ENCODE measurements at places on chromosomes 7 and 10.

DNA sequence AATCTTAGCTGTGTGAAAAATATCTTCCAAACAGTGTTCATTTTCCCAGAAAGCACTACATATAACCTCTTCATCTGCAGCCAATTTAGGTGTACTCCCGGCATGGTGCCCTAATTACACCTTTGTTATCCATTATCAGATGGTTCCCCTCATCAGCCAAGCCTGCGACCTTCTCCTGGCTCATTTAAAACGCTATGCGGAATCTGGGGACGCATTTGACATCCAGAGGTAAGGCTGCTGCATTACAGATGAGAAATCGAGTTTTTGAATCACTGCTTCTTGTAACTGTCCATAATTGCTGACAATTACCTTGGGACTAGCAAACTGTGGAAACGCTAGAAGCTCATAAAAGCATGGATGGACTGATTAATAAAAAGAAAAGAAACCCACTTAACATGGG, 109.5 kb downstream of the PARP12 start:
- DNase-seq: no peak

DNA sequence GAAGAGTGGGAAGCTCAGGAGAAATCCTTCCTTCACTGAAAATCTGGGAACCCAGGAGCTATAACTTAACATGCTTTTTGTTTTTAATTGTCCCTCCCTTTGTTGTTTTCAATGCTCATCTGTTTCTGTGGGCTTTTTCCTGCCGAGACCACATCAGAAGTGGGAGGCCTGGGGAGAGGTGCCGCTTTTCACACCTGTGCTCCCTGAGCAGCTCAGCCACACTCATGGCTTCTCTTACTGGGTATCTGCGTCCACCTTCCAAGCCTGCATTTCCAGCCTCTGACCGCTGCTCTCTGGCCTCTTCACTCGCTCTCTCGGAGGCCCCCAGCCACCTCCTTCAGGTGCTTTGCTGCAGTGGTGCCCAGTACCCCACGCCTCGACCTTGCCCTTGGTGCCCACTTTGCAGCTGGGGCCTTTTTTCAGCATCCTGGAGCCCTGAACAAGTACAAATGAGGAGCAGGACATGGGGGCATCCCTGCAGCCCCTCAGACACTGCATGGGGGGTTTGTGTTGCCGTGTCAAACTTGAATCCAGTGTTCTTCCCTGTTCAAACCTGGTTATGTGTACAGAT, 9.9 kb downstream of the C7orf57 start:
- no peak for DNase-seq

DNA sequence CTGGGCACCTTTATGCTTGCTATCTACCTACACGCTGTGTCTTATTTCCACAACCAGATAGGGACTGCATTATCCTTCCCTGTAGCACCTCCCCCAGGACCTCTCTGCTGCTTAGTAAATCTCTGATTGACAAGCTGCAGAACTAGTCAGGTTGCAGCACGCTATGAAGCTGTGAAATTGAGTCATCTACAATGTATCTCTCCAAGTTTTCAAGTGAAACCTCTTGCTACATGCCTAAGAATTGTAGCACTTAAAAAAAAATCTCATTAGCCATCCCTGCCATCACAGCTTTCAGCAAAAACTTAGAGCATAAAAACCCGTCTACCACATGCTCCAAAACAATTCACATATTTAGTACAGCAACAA, 69.7 kb upstream of the FGFR2 start:
- DNase-seq: no peak

DNA sequence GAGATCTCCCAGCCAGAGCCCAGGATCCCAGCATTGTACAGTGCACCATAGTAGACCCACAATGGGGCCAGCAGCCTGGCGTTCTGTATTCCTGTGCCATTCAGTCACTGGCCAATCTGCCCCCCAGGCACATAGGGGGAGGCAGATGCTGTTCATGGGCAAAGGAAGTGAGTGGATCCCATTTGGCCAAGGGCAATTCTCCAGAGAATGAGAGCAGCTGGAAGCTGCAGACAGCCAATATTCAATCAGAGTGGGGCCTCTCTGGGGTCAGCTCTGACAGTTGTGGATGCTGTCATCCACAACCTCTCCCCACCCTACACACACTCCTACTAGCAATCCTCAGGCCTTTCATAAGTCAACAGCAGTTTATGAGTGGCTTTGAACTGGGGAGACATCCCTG, 17.5 kb downstream of the STEAP1B start:
- no peak for DNase-seq

- no peak for DNase-seq
Observed at GRCh38 chr7:136278057-136278456, 300.9 kb upstream of the MTPN start.

DNA sequence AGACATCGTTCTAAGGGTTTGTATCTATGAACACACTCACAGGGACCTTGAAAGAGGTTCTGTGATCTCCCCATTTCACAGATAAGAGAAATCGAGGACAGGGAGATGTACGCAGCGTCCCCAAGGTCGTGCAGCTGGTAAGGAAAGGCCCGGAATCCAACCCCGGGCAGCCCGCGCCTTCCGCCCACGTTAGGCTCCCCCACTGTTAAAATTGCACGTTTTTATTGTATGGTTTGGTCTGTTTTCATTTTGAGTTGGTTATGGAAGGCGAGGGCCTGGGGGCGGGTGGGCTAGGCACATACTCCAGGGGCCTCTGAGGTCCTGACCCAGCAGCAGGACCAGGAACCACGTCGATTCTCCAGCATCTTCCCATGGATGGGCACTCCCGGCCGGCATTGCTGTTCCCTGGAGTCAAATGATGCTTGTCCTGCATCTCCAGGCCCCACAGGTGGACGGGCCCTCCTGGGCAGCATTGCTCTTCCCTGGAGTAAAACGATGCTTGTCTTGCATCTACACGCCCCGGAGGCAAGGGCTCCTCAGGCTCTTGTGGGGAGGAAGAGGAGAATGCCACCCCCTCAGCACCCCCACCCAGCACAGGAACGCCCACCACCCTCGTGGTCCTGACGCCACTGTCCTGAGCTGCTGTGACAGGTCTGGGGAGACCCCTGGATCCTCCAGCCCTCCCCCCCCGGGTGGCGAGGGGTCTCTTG, 65.9 kb downstream of the PDGFA start:
- DNase-seq: no peak

DNA sequence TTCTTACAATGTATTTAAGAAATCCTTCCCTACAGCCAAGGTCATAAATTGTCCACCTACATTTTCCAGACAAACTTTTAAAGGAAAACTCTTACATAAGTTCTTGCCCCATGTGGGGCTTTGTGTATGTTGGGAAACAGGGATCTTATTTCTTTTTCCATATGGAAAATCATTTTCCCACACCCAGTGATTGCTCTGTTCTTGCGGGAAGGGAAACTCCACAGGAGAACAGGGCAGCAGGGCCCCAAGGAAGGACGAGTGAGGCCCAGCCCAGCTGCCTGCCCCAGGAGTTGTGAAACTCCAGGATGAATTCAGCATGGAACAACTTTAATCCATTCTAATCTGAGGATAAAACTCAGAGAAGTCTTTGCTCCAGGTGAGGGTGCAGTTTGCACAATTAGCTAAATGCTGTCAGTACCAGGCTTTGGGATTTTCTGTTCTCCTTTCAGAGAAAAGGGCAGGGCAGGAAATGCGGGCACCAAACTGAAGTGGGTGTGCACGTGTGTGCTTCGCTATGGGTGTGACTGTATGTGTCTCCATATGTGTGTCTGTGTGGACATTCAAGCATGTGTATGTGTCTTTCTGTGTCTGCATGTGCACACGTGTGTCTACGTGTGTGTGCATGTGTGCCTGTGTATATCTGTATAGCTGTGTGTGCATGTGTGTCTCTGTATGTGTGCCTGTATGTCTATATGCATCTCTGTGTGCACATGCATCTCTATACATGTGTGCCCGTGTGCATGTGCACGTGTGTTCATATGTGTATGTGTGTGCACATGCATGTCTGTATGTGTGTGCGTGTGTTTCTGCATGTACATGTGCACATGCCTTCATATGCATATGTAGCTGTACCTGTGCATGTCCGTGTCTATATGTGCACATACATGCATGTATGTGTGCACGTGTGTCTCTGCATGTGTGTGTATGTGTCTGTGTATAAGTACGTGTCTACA, 102.0 kb upstream of the FAM20C start:
- DNase-seq: no peak

DNA sequence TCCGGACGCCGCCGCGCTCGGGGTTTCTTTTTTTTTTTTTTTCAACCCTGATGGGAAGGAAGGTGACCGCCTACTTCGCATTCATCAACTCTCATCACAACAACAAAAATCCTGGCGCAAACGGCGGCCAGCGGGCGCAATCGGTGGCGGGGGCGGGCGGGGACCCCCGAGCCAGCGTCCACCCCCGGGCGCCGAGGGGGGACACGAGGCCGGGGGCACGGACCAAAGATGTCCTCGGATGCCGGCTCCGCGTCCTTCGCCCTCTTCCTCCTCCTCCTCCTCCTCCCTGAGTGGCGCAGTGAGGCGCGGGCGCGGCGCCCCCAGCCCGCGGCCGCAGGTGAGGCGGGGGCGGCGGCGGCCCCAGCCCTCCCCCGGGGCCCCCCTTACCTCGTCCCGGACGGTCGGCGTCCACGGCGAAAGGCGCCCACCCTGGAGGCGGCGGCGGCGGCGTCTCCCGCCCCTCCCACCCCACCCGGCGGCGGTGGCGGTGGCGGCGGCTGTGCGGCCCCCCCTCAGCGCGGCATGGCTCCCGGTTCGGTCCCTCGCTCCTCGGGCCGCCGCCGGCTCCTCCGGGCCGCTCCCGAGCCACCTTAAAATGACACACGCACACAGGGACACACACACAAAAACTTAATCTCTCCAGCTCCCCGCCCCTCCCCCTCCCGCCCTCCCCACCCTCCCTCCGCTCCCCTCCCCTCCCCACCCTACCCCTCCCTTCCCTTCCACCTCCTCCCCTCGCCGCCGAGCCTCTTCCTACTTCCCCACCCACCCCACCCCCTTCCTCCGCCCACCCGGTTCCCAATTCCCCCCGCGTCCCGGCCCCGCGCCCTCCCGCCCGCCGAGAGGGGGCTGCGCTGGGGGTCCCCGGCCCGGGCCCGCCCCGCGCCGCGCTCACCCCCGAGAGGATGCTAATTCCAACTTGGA, at the start of gene CTBP2:
TSS of gene CTBP2 (minus strand) at position 632 of the 924 bp plus-strand sequence.
- DNase-seq: no peak

DNA sequence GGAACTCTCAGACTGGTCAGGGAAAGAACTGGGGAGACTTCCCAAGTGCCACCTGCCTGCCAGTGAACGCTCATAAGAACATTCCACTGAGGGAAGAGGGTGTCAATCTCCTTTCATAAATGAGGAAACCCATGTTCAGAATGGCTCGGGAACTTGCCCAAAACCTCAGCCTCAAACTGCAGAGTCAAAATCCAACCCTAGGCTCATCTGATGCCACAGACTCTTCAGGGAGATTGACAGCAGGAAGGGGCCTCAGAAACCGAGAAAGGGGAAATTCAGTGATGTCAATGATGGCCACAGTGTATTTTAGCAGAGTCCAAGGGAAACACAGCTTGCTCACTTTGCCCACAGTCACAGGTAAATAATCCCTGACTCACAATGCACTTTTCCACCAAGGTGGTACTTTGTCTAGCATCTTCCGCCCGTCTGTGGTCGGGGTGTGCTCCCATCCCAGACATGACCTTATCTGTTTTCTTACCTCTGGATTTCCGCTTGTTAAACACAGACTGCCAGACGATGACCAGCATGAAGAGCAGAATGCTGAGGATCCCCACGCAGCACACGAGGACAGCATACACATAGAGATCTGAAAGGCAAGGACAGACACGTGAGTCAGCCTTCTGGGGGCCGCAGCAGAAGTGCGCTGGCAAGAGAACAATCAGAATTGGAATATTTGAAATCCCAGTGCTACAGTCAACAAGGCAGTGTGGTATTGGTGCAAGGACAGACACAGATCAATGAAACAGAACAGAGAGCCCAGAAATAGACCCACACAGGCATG, 38.4 kb downstream of the VSTM4 start:
- DNase-seq: no peak

- DNase-seq: no peak
Observed at GRCh38 chr10:124705381-124705740, 38.8 kb downstream of the FAM53B start.

DNA sequence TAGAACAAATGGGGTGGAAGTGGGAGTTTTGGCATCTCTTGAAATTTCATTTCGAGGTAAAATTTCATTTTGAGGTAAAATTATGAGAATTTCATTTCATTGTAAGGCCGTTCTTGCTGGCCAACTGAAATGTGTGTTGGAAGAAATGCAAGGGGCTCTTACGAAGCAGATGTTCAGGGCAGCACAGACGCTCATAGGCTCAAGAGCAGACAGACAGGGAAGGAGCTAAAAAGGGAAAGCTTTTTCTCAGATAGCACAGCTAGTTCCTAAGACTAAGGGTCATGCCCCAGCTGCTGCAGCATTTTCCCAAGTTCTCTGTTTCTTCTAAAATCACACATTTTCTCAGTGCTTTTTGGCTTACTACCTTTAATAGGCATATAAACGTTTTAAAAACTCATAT, 65.1 kb upstream of the SFMBT2 start:
- DNase-seq: no peak

- DNase-seq: no peak
Observed at GRCh38 chr10:67735430-67735829, 39.4 kb upstream of the CTNNA3 start.

Data from CD4-positive, alpha-beta T cell treated with Interleukin-6 at 100 ng/mL for 8 hours (primary cell).